Gastroesophageal sphincter (tissue), 4 donors: ENCODE measurements at places on chromosomes 16 and 17. TPM values are rescaled to one million over a fixed set of nuclear protein-coding genes. Genes with fewer than 3 reads are reported as not detected.

DNA sequence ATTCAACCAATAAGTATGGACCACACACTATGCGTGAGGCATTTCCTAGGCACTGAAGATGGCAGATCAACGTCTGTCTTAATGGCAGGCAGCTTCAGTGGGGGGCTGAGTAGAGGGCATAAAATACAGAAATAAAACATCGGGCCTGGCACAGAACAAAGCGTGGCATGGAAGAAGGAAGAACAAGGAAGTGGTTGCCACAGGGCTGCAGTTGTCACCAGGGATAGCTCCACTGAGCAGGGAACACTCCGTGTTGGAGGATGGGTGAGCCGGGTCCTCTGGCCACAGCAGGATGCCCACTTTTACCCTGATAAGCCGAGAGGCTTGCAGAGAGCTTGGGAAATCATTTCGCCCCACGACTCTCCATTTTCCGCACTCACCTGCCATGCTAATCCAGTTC lies 6.3 kb downstream of the CDIP1 start:
- no peak for ATAC-seq

DNA sequence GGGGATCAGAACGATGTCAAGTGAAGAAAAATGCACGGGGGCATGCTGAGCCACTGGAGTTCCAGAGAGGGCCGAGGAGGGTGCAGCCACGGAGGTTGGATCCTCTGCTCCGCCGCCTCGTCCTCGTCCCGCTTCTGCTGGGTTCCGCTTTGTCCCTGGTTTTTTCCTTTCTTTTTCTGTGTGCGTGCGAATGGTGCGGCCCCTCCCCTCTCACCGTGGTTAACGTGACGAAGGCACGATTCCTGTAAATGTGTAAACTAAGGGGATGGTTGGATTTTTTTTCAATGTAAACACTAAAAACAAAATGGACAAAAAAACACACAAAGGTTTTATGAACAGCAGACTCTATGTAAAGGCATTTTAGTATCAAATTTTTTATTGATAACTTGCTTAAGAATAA lies 46.7 kb downstream of the ACTG1 start:
- ATAC-seq = no peak

DNA sequence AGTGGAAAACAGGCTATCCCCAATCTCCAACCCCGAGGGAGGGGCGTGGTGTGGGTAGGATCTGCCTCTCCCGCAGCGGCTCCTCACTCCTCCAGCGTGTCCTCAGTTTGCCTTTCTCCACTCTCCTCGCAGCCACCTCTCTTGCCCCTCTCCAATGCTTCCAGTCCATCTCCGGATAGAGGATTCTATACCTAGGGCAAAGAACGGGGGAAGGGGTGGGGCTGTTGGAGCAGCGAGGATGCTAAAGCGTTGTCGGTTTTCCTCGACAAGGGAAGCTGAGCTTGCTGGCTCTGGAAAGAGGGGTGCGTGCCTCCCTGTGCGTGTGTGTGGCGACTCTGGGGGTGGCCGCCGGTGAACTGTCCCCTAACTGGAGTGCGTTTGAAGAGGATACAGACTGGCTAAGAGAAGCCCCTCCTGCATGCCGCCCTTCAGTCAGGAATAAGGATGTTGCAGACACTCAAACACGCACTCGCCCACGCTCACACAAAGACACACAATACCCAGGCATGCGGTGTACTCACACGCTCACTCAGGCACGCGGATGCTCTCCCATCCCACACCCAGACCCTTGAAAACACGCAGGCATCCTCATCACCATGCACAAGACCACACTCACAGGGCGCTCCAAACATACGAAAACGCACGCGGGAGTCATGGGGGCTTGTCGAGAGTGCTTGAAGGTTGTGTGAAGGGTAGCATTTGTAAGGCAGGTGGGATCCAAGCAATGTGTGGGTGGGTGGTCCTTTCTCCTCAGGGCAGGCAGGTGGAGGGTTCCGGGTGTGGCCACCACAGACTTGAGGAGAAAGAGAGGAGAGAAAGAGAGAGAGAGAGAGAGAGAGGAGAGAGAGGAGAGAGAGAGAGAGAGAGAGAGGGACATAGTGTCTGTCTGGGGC lies 655 bp upstream of the GPR139 start:
- no peak for ATAC-seq

DHRS11 gene
- total RNA-seq = 2.4 TPM

DNA sequence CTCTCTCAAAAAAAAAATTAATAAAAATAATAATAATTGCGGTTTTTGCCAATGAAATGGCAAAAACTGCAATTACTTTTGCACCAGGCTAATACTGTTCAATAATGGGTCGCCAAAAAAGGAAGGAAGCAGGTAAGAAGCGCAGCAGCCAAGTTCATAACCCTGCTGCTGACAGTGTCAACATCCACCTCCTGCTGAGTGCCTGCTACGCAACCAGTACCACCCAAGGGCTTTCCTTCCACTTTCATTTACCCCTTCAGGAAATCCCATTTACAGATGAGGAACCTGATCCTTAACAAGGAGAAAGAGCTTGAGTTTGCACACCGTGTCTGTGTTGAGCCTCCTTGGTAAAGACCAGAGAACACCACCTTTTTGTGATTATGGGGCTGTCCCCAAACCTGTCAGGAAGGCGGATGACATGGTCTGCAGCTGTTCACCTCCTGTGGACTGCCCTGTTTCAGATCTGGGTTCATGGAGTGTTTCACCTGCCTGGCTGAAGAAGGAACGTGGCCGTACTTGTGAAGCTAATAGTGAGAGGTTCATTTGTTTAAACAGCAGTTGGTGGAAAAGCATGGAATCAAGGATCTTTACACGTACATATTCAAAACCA lies 378.0 kb downstream of the SLC39A11 start:
- ATAC-seq = no peak

ZPBP2 gene
- not detected for total RNA-seq
